Aorta (tissue), 5 donors: ENCODE measurements at places on chromosomes 3 and 15. TPM values are rescaled to one million over a fixed set of nuclear protein-coding genes. Genes with fewer than 3 reads are reported as not detected.

Gene TMEM40
- polyA plus RNA-seq = not detected

Gene GOLGA6L7
- not detected for polyA plus RNA-seq

Gene ACTC1
- 35.8 TPM for polyA plus RNA-seq

Gene UBAP1L
- polyA plus RNA-seq = 8.6 TPM

Gene GNAT1
- not detected for polyA plus RNA-seq

Gene MKRN3
- 0.28 TPM for polyA plus RNA-seq

Gene GAP43
- 17.5 TPM for polyA plus RNA-seq

Gene MYO9A
- polyA plus RNA-seq = 9.0 TPM

Gene EXOG
- polyA plus RNA-seq = 10.4 TPM

Gene FAM81A
- polyA plus RNA-seq = 0.92 TPM

Gene CA12
- 4.5 TPM for polyA plus RNA-seq

Gene GRAMD1C
- polyA plus RNA-seq = 4.0 TPM

Gene ITIH1
- not detected for polyA plus RNA-seq
